Mammary microvascular endothelial cell (primary cell): ENCODE measurements at places on chromosomes 5 and 9. TPM values are rescaled to one million over a fixed set of nuclear protein-coding genes. Genes with fewer than 3 reads are reported as not detected.

The SPINK13 gene
- not detected in 2 replicates for total RNA-seq

The GTF3C4 gene
- 10.9 TPM in 2 replicates for total RNA-seq

The CNTLN gene
- 5.9 and 6.4 TPM in 2 replicates for total RNA-seq

The SPAAR gene
- total RNA-seq = 26.6 and 26.8 TPM in 2 replicates

The PCDHA12 gene
- not detected in 2 replicates for total RNA-seq

The CYLC2 gene
- total RNA-seq = not detected in 2 replicates

The SERF1A gene
- total RNA-seq = 0.47 and 0.59 TPM in 2 replicates

The SLC25A46 gene
- total RNA-seq = 50.0 and 51.4 TPM in 2 replicates

The PHF24 gene
- not detected in 2 replicates for total RNA-seq

The CD180 gene
- total RNA-seq = not detected in 2 replicates

The RMI1 gene
- 4.9 and 5.7 TPM in 2 replicates for total RNA-seq

The PCDHB13 gene
- total RNA-seq = 0.30 and 0.33 TPM in 2 replicates

The NEURL1B gene
- total RNA-seq = 3.8 and 5.3 TPM in 2 replicates
